ENCODE measurements at places on chromosomes 1 and 21.

DNA sequence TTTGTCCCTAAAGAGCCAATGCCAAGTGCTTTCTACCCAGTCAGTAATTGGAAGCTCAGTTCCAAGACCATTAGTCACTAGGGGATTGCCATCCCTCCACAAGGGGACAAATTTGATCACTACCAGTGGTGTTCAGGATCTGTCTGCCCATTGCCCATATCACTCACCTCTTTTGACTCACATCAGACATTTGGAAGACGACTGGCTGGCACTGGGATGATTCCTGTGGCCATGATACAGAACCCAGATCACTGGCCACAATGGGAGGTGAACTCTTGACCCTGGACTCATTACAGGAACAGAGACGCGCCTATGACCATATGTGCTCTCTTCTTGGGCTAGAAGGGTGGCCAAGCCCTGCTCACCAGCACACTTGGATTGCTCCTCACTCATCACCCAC lies 71.0 kb downstream of the COLGALT2 start:
- no peak for DNase-seq

DNA sequence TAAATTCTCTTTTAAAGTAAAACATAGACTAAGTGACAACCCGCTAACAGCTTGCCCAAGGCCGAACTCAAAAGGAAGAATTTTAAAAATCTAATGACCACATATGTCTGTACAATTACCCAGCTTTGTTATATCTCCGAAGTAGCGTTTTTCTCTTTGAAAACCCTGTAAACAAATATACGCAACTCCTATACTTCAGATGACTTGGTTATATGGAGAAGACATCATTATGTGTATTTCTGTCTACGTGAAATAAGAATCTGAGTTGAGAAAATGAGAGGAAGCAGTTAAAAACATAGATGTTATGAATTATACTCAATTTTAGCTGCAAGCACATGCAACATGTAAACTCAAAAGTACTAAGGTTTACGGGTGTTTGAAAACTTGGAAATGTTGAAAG lies 2.0 kb downstream of the PBX1 start:
- DNase-seq, result no peak

GRCh38 chr1:20700636-20701215 lies 17.1 kb downstream of the KIF17 start:
- peak; percentile 25 for DNase-seq

DNA sequence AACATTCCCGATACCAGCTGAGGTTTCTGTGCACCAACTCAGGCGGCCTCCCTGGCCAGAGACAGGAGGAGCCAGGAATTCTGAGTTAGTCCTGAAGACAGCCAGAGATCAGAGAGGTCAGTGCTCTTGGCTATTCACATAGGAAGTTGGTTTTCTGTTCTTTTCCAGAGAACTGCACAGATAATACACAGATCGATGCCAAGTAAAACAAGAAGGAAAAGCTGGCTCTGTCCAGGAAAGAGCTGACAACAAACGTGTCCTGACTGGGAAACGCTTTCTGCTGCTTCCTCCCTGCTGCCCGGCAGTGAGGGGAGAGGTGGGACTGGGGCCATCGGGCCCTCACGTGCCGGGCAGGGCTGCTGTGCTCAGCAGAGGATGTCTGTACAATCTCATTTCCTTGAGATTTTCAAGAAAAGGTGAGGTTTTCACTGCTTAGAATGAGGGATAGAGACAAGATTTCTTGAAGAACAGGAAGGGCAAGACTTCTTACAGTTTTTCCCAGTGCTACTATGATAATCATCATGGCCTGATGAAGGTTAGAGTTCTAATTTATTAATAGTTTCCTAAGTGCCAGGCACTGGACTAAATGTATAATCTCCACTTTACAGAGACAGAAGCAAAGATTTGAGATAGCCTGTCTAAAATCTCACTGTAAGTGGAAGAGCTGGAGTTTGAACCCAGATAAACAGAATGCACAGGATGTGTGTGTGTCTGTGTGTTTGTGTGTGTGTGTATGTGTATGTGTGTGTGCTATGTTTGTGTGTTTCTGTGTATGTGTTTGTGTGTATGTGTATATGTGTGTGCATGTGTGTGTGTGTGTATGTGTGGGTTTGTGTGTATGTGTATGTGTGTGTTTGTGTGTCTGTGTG lies 211.0 kb upstream of the RAB4A start:
- peak; percentile 13 for DNase-seq

DNA sequence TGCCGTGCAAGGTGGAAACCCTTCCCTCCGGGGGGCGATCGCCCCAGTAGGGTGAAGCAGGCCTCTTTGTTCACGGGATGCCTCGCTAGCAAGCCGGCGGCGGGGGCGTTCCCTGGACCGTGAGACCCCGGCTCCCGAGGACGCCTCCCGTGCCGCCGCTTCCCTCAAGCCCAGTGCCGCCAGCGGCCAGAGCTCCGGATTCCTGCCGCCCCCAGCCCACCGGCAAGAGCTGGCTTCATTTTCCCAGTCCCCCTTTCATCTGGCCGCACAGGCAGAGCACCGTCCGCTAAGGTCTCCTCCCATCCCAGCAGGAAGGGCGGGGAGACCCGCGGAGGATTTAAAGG lies 16.3 kb downstream of the IER5 start:
- DNase-seq, result no peak

DNA sequence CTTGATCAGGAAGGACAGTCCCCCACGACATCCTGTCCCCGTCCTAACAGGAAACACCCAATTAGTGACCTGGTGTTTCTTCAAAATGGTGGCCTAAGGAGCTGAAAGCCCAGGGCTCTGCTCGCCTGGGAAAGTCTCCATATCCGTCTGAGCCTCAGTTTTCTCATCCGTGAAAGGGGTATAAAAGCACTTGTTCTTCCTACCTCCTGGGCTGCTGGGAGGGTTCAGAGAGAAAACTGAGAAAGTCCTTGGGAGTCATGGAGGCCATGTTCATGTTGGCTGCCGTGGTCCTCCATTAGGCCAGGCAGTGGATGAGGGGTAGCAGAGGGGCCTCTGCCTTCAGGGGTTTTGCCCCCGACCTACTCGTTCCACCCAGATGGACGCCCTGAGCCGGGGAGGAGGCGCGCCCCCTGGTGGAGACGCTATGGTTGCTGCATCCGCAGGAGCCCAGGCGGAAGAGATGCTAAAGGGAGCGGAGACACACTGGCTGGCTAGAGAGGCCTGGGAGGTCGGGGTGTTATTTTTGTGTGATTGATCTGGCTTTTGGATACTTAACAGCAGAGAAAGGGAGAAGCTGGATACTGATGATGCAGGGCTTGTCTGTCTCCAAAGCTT lies 113.5 kb downstream of the PRDM2 start:
- DNase-seq, result no peak

DNA sequence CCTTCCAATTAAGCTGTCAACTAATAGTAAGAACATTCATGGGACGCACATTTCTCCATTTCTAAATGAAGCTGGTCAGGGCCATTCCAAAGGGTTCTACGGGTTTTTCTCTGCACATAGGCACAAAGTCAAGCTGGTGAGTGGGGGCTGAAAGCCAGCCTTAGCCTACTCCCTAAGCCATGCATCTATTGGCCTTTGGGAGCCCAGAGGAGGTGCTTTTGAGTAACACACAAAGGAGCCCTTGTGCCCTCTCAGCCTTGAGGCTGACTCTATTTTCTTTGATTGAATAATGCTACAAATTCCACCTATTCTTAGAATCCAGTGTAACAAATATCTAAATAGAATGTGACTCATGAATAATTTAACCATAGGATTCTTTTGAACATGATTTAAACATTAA lies 73.6 kb downstream of the RGS13 start:
- DNase-seq, result no peak

GRCh38 chr1:53125623-53126360 lies 16.6 kb downstream of the SLC1A7 start:
- no peak for DNase-seq

DNA sequence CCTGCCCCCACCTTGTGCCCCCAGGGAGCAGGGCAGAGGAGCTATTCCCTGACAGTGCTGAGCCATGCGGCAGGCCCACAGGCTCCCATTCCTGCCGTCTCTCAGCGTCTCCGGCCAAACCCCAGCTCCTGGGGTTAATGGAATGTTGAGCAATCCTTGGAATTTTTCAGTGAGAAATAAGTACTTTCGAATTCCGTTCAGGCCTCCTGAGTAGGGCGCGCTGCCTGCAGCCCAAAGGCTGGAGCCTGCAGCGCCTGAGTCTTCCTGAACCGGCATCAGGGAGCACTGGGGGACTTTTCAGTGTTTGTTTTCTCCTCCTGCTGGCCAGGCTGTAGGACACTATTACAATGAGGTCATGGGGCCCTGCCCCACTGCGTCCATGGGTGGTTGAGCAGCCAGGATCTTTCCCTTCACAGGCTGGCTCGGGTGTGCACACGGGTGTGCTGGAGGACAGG lies 33.3 kb upstream of the CSF1 start:
- peak; percentile 24 for DNase-seq

DNA sequence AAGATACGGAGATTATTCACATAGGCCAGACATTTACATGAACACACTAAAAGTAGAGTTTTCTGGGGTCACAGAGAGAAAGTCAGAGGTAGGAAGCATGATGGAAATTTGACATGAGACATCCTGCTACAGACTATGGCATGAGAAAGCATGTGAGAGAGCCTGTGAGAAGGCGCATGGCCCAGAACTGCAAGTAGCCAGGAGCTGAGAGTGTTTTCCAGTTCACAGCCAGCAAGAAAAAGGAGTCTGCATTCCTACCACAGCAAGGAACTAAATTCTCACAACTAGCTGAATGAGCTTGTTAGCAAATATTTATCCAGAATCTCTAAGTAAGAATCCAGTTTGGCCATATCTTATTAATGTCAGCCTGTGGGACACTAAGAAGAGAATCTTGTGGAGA lies 673.3 kb downstream of the BRINP3 start:
- DNase-seq, result peak; percentile 39

- no peak for DNase-seq
Measured at GRCh38 chr1:87902830-87903229, 574.1 kb downstream of the LMO4 start.

GRCh38 chr1:117572546-117572945 lies 33.3 kb upstream of the TENT5C start:
- DNase-seq, result no peak

DNA sequence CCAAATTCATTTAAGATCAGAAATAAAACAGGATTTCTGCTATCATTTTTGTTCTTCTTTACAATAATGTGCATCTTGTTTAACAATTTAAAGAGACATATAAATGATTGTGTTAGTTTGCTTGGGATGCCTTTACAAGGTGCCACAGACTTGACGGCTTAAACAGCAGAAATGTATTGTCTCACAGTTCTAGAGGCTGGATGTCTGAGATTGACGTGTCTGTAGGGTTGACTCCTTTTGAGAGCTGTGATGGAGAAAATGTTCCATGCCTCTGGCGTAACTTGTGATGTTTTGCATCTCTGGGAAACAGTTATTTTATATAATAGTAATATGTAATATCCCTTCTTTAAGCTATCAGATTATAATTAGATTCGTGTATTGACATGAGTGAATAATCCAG lies 1091.6 kb upstream of the PRMT6 start:
- no peak for DNase-seq

- DNase-seq, result no peak
Measured at GRCh38 chr1:67130673-67131072, 4.1 kb downstream of the C1orf141 start.

DNA sequence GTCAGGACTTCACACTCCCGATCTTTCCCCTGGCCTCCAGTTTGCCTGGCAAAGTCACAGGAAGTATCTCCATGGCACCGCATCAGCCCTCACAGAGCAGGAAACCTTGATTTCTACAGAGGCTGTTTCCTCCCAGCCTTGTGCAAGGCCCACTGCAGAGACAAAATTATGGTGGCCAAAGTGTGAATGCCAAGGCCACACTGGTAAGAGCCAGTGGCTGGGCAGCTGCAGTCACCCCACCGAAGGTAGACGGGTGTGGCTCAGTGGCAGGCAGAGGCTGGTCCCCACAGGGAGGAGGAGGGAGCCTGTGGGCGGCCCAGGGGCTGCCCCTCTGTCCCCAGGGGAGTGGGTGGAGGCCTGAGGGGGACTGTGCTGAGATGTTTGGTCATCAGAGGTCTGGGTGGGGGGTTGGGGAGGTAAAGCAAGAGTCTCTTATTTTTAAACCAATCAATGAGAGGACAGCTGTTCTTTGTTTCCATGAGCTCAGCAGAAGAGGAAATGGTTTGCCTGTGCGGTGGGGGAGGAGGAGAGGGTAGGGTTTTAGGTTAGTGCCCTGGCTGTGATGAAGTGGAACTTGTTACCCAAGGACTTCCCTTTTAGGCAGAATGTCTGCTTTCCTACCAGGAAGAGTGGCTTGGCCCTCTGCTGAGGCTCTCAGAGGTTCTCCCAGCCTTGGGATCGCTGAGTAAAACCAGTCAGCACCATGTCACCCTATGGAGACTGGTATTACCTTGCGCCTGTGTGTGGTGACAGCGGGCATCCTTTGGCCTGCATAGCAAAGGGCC lies 18.0 kb upstream of the BTG2 start:
- no peak for DNase-seq

DNA sequence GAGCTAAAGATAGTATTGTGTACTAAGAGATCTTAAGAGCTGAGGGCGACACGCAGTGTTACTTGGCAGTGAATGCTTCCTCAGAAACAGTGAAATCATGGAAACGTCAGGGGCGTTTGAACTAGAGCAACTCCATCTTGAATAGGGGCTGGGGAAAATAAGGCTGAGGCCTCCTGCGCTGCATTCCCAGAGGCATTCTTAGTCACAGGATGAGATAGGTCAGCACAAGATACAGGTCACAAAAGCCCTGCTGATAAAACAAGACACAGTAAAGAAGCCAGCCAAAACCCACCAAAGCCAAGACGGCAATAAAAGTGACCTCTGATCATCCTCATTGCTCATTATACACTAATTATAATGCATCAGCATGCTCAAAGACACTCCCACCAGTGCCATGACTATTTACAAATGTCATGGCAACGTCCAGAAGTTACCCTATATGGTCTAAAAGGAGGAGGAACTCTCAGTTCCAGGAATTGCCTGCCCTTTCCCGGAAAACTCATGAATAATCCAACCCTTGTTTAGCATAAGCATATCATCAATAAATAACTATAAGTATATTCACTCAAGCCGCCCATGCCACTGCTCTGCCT lies 37.5 kb upstream of the FMN2 start:
- DNase-seq, result no peak

GRCh38 chr1:167784876-167785550 lies 63.2 kb downstream of the MPZL1 start:
- no peak for DNase-seq

DNA sequence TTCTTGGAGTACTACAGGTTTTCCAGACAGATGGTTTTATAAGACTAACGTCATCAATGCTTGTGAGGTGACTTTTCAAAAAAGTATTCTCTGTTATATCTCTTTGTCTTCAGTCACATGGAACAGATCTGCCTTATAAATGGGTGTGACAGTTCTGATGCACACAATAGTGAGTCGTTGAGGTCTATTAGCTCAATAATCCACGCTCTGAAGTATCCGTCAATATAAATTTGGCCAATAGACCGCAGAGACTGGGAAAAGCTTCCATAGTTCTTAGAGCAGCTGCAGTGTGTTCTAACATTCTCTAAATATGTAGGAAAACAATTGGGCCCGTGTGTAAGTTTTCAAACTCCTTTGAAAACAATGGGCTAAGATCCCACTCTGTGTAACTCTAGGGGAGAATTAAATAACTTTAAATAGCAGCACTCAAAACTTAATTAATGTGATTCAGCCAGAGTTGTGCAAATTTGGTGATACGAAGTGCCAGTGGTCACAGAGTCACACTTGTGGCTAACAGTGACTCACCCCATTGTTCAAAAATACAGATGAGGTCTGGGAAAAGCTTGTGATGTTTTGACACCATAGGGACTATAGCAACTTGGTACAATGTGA lies 316.0 kb downstream of the LMO4 start:
- DNase-seq, result no peak

GRCh38 chr1:216500273-216500967 lies 77.2 kb upstream of the USH2A start:
- no peak for DNase-seq
